ENCODE measurements at places on chromosomes 11 and 22.

GRCh38 chr22:28911777-28912669 is 28.7 kb downstream of the ZNRF3 start:
- peak; percentile 22 for DNase-seq

DNA sequence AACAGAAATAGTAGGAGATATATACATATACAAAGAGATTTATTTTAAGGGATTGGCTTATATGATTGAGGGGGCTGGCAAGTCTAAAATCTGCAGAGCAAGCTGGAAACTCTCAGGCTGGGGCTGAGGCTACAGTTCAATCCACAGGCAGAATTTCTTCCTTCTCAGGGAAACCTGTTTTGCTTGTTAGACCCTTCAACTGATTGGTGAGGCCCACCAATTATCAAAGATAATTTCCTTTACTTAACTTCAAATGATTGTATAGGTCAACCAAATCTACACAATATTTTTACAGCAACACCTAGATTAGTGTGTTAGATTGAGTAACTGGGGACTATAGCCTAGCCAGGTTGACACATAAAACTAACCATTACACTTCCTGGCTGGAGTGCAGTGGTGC is 4.7 kb upstream of the PLEKHB1 start:
- no peak for DNase-seq

- DNase-seq, result no peak
These were observed 239.6 kb upstream of the MPPED2 start for GRCh38 chr11:30825723-30826122.

DNA sequence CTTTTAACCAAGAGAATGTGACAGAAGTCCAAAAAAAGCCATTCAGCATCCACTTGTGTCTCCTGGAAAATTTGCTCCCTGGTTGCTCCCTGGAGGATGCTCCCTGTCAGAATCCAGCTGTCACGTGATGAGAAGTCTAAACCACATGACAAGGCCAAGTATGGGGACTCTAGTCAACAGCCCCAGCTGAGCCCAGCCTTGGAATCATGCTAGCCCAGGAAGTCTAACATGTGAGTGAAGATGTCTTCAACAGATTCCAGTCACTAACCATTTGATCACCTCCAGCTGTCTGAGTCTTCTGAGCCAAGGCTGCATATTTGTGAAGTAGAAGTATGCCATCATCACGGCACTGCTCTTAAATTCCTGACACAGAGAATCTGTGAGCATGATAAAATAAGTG is 4.2 kb downstream of the OR56B4 start:
- no peak for DNase-seq

GRCh38 chr11:9459667-9460321 is 1.0 kb upstream of the ZNF143 start:
- peak; percentile 65 for DNase-seq

GRCh38 chr22:42356533-42356932 is 75.7 kb downstream of the NFAM1 start:
- DNase-seq, result no peak

Data from fibroblast of skin of back (primary cell).